ENCODE measurements at places on chromosomes 1 and 21.

DNA sequence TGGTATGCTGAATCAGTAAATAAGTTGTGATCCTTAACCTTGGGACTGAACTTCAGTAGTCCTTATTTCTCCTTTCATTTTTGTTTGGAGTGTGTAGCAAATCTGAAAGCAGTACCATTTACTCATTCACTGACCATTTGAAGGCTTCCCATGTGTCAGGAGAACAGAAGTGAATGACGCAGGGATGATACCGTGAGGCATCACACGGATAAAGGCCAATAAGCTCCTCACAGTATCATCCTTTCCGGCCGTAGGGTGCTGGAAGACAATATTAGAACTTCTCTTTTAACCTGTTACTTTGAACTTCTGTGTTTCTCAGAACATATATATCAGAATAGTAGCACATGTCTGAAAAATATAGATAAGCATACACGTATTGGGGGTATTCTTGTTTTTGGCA lies 21.3 kb downstream of the BACH1 start:
- DNase-seq = no peak

- no peak for DNase-seq
These were observed 14.5 kb upstream of the APP start for GRCh38 chr21:26185021-26185420.

- DNase-seq = no peak
These were observed 1.4 kb downstream of the KIAA0319L start for GRCh38 chr1:35555601-35556477.

GRCh38 chr1:64499011-64499410 lies 29.1 kb downstream of the CACHD1 start:
- no peak for DNase-seq

GRCh38 chr1:31769720-31770390 lies 5.7 kb upstream of the ADGRB2 start:
- no peak for DNase-seq

DNA sequence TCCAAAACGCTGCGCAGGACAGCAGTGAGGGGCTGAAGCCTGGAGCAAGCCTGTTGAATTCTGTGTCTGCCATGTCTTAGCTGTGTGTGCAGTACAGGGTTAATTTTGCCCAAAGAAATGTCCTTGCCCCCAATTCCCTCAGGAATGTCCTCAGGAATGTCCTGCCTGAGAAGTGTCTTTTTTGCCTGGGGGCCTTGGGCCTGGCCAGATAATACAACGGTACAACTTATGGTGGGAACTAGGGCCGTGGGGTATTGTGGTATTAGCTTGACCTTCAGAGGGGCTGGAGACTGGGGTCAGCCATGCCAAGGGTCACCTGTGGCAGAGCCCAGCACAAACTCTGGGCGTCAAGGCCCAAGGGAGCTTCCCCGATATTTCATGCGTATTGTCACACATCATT lies 107.7 kb downstream of the AJAP1 start:
- no peak for DNase-seq

- no peak for DNase-seq
These were observed 1.2 kb upstream of the RWDD3 start for GRCh38 chr1:95232646-95233318.

- DNase-seq = no peak
These were observed 78.9 kb upstream of the LBR start for GRCh38 chr1:225506727-225507126.
